ENCODE measurements at places on chromosomes 1 and 21.

DNA sequence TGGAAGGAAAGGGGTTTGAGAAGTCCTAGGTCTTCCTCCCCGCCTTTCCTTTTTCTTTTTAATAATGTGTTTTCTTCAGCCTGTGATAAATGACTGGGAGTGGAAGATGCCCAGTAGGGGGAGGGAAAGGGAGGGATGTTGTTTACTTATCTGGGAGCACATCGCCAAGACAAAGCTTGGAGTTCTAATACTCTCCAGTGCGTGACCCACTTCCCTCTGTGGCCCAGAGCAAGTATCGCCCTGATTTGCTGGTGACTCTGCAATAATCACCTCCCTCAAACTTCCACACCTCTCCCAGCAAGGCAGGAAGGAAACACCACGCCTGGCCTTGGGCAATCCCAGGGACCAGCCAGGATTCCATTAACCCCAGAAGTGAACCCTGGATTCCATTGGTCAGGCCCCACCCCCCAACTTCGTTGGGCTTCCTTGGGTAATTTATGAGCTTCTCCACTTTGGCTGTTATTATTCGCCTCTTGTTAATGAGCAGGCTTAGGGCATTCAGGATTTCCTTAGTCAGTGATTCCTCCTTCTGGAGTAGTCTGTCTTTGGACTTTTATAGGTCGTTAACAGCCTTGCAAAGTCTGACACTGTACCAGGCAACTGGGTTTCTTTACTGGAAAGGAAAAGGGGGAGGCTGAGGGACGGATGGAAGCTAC is 24.3 kb upstream of the GRHL3 start:
- no peaks in the 10 kb centered on the region for H3K27me3 ChIP-seq
- no peak overlapping the region for H3K4me3 ChIP-seq
- no peaks in the 10 kb centered on the region for H3K36me3 ChIP-seq
- peak; percentile 64 for DNase-seq
- peaks cover 6% of the 10 kb centered on the region for H3K4me1 ChIP-seq

GRCh38 chr1:2180297-2181245 is 14.0 kb downstream of the FAAP20 start:
- H3K27me3 ChIP-seq: no peaks in the 10 kb centered on the region
- no peaks in the 10 kb centered on the region for H3K4me1 ChIP-seq
- H3K27ac ChIP-seq: no peak overlapping the region
- no peak for DNase-seq
- peaks cover 27% of the 10 kb centered on the region for H3K36me3 ChIP-seq
- no peak overlapping the region for H3K4me3 ChIP-seq

GRCh38 chr21:41759926-41760325 is 6.9 kb downstream of the RIPK4 start:
- H3K27me3 ChIP-seq: no peaks in the 10 kb centered on the region
- no peak overlapping the region for H3K4me3 ChIP-seq
- H3K27ac ChIP-seq: no peak overlapping the region
- H3K4me1 ChIP-seq: peaks cover 3% of the 10 kb centered on the region
- DNase-seq: no peak
- no peaks in the 10 kb centered on the region for H3K36me3 ChIP-seq

DNA sequence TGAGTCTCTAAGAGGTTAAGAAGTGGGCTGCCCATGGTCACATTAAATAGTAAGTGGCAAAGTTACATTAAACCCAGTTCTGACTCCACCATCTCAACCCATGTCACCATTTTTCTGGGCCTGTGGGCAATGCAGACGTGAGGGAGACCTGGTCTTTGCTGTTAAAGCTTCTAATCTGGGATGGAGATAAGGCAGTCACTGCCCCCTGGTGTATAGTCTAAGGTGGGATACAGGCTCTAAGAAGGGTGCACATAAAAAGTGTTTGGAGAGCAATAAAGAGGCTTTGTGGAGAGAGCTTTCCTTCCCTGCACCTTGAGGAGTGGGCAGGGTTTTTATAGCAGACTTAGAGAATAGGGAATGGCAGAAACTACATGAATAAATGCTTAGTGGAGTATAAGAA is 141.3 kb downstream of the ROR1 start:
- H3K27me3 ChIP-seq: no peaks in the 10 kb centered on the region
- no peaks in the 10 kb centered on the region for H3K4me1 ChIP-seq
- H3K27ac ChIP-seq: no peak overlapping the region
- DNase-seq: no peak
- H3K36me3 ChIP-seq: no peaks in the 10 kb centered on the region

GRCh38 chr1:209241487-209241886 is 342.0 kb upstream of the CAMK1G start:
- H3K27ac ChIP-seq: no peak overlapping the region
- H3K36me3 ChIP-seq: no peaks in the 10 kb centered on the region
- no peak overlapping the region for H3K4me3 ChIP-seq
- H3K4me1 ChIP-seq: no peaks in the 10 kb centered on the region
- no peaks in the 10 kb centered on the region for H3K27me3 ChIP-seq

Data from tibial nerve (tissue), 4 donors.